Calu3 (cell line): ENCODE measurements at places on chromosomes 7 and 10.

DNA sequence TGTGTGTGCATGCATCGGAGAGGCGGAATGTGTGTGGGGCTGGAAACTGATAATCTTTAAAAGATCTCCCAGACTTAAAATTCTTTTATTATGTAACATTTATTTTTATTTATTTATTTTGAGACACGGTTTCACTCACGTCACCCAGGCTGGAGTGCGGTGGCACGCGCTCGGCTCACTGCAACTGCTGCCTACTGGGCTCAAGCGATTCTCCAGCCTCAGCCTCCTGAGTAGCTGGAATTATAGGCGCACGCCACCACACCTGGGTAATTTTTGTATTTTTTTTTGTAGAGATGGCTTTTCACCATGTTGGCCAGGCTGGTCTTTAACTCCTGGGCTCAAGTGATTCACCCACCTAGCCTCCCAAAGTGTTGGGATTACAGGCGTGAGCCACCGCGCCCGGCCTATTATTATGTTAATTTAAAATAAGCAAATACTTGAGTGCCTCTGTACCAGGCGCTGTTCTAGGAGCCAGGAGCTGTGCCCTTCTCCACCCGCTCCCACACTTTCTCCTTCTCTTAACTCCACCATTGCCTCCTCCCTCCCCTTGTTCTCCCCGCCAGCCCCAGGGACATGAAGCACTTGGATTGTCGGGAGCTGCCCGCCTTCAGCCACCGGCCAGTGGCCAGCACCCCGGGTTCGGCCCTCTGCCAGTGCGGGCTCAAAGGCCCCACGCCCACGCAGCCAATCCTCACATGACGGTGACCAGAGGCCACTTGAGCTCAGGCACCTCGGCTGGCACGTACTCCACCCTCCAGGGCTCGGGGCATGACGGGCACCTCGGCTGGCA, 163.6 kb downstream of the DNAJB6 start:
- DNase-seq = no peak

GRCh38 chr10:99815621-99816020, 33.2 kb downstream of the ABCC2 start:
- no peak for DNase-seq

- DNase-seq = no peak
Observed at GRCh38 chr7:1085266-1085665, 2.6 kb upstream of the GPER1 start.

DNA sequence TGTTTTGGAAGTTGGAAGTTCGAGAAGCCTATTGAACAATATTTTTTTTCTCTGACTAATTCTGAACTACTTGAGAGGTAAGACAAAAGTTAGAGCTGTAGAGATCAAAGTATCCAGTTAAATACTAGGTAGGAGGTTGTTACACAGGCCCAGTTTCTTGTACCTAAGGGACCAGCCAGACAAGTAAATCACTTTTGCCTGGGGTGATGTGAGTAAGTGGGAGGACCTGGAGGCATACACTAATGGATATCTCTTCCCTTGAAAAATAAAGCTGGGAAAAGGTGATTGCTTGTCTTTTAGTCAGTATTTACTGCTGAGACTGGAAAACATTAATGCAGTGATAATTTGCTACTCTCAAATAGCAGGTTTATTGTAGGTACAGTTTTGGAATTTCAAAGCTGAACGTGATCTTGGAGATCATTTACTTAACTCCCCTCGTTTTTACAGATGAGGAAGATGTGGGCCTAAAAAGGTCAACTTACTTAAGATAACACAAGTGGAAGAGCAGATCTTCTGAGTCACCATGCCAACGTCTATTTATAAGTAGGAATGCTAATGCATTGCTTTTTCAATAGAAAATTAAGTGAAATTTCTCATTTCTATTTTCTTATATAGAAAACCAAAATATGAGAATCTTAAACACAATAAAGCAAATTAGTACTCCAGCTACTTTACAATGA, 181.3 kb downstream of the PPP1R9A start:
- no peak for DNase-seq

- DNase-seq = no peak
Observed at GRCh38 chr10:45075826-45076380, 75.2 kb downstream of the ZNF22 start.

- DNase-seq = no peak
Observed at GRCh38 chr7:106599343-106599698, 61.6 kb downstream of the CCDC71L start.

GRCh38 chr7:140455743-140456142, 23.6 kb downstream of the MKRN1 start:
- no peak for DNase-seq

GRCh38 chr10:80460399-80461207, 6.5 kb downstream of the TSPAN14 start:
- DNase-seq = peak; percentile 95

DNA sequence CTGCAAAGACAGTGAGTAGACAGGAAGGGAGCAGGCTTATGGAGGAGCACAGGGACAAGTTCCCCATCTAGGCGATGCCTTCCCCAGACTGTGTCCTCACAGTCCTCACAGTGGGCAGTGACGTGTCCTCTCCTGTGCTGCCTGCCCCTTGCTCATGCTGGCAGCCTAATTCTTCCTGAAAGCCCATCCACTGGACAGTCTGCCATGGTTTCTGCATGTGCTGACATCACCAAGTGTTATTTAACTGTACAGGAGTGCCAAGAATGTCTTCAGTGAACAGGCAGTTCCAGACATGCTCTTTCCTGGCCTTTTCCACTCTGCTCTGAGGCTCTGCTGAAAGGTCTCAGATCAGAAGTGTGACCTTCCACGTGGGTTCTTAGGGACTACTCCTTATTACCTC, 54.1 kb downstream of the ZNF248 start:
- no peak for DNase-seq

- no peak for DNase-seq
Observed at GRCh38 chr10:50467209-50467608, 156.5 kb downstream of the SGMS1 start.

DNA sequence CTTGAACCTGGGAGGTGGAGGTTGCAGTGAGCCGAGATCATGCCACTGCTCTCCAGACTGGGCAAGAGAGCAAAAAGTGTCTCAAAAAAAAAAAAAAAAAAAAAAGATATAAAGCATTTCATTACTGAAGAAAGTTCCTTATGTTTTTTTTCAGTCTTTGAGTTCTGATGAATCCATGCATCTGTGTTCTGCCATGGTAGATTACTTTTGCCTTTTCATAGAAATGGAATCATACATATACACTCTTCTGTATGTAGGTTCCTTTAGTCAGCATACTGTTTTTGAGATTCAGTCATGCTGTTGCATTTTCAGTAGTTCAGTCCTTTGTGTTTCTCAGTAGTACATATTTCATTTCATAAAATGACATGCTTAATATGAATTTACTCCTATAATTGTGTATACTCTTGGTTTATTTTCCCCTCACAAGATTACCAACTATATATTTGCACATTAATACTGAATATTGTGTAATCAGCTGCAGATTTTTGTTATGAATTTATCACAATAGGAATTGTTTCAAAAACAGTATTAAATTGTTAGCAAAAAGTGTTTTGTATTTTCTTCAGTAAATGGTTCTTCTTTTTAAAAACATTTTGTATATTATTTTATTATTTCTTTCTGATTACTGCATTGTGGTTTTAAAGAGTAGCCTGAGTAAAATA, 2.8 kb upstream of the ZNF777 start:
- no peak for DNase-seq

DNA sequence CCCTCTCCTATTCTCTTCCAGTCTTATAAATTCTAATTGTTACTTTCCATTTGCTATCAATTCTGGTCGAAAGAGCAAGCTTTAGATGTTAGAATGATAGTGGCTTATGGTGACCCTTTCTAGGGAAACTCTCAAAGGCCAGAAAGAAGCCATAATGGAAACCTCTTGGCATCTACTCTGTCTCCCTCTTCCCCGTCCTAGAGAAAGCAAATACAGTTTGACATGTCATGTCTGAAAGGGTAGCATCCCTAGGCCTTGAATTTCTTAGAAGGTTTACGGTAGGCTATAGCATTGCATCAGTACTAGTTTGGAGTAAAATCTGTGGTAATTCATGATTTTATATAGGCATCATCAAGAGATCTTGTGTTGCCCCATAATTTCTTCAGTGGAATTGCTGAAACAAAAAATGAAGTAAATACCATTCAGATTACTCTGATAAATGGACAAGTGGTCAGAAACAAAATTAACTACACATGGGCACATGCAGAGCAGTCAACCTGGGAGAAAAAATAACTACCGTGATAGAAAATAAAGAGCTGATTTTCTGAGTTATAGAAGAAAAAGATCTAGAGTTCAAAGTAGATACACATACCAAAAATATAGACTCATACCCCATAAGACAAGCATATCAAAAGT, 4.4 kb downstream of the PRKAR2B start:
- DNase-seq = no peak

DNA sequence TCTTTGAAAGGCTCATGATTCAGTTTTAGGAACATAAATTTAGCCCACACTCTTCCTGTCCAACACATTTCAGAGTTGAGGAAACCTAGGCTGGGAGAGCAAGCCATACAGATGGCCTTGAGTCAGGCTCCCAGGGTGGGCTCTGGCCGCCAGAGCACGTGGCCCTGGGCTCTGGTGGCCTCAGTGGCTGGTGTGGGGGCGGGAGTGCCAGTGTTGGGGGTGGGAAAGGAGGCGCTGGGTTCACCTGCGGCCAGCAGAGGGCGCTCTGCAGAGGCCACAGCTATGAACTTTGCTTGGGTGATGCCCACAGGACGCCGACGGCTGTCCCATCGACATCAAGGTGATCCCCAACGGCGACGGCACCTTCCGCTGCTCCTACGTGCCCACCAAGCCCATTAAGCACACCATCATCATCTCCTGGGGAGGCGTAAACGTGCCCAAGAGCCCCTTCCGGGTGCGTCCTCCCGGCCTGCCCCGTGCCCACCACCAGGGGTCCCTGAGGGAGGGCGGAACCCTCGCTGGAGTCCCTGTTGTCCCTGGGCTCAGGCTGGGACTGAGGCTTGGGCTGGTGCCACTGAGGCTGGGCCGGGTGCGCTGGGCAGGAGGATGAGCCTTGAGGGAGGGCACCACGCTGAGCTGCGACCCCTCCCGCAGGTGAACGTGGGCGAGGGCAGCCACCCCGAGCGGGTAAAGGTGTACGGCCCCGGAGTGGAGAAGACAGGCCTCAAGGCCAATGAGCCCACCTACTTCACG, 11.9 kb downstream of the FLNC start:
- no peak for DNase-seq

DNA sequence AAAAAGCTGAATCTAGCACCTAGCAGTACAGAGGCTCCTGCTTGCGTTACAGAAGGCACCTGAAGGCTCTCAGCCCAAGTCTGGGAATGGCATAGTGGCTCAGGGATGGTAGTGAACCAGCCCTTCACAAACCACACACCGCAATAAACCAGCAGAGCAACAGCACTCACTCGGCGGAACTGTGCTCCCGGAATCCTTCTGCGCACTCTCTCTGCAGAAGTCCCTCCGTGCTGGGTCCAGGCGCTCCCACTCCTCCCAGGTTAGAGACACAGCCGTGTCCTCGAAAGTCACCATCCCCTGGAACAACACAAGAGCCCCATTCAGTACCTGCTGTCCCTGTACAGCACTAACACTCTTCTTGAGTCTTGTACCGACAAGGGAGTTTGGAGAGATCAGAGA, 1.5 kb downstream of the ZNF394 start:
- DNase-seq = no peak

- DNase-seq = no peak
Observed at GRCh38 chr10:114347241-114347640, 57.1 kb downstream of the AFAP1L2 start.

GRCh38 chr10:2866569-2866968, 200.8 kb upstream of the PFKP start:
- DNase-seq = no peak

GRCh38 chr10:64636461-64636860, 1115.3 kb downstream of the REEP3 start:
- no peak for DNase-seq

DNA sequence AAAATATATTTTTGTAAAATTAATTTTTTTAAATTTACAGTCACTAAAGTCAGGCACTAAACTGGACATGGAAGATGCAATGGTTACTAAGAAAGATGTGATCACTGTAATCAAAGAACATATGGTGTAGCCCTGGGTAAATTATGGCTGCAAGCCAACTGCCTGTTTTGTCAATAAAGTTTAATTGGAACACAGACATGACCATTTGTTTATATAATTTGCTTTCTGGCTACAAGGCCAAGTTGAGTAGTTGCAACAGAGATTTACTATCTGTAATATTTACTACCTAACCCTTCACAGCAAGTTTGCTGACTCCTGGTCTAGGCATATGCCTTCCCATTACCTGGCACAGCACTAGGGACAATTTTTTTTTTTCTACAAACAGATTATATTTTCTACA, 448.9 kb downstream of the ADRA2A start:
- no peak for DNase-seq

GRCh38 chr7:91918356-91918755, 22.3 kb upstream of the AKAP9 start:
- no peak for DNase-seq

- no peak for DNase-seq
Observed at GRCh38 chr10:63466144-63466935, 563 bp upstream of the JMJD1C start.

- DNase-seq = no peak
Observed at GRCh38 chr7:94392393-94392786, 2.3 kb upstream of the COL1A2 start.

DNA sequence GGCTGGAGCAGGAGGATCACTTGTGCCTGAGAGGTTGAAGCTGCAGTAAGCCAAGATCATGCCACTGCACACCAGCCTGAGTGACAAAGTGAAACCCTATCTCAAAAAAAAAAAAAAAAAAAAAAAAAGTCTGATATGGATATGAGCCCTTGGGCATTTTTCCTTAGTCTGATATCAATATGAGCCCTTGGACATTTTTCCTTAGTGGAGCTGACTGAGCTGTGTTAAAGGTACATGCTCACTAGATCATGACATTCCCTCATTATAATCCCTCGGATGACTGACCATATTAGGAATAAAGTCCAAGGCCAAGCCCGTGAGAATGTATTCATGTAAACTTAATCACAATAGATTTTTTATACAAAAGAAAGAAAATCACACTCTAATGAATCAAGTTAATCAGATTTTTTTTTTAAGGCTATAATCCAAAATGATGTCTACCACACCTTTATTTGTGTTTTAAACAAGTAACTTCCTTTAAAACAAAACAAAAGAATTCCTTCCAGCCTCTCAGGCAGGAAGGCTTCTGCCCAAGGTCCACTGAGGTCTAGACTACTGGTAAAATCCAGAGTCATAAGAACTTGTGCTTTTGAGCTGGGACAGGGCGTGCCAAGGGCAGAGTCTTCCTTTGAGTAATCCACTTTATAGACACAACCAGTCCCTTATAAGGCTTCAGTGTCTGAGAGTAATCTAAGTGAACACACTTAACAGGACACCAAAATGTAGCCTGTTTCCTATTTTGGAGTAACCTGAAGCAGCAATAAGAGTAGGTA, 5.5 kb downstream of the PPA1 start:
- peak; percentile 23 for DNase-seq

GRCh38 chr7:11969643-11970042, 137.6 kb upstream of the THSD7A start:
- DNase-seq = no peak

DNA sequence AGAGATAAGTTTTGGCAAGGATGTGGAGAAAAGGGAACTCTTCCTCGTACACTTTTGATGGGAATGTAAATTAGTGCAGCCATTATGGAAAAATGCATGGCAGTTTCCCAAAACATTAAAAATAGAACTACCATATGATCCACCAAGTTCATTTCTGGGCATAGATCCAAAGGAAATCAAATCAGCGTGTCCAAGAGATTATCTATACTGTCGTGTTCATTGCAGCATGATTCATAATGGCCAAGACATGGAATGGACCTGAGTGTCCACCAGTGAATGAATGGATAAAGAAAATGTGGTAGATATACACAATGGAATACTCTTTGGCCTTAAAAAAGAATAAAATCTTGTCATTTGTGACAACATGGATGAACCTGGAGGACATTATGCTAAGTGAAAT, 70.3 kb upstream of the RSU1 start:
- no peak for DNase-seq
